ENCODE measurements at places on chromosomes 1 and 21.

DNA sequence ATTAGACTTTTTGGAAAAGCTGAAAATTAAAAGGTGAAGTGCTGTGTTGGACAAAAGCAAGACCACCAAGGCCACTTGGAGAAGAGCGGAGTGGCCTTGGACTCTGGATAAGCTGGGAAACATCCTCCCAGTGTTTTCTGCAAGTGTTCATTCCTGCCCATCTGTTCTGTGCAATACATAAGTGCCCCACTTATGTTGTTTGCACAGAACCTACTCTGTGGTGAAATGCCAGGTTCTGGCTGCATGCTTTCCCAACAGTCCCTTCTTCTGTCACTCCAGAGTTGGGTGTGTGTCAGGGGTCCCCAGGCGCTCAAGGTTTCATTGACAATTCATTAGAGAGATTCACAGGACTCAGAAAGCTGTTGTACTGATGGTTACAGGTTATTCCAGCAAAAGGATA, 30.3 kb downstream of the NHLH2 start:
- DNase-seq, result no peak

GRCh38 chr21:40687625-40688024, 159.3 kb downstream of the DSCAM start:
- no peak for DNase-seq

- DNase-seq, result no peak
These were observed 16.9 kb upstream of the SLAMF9 start for GRCh38 chr1:159970932-159971342.

DNA sequence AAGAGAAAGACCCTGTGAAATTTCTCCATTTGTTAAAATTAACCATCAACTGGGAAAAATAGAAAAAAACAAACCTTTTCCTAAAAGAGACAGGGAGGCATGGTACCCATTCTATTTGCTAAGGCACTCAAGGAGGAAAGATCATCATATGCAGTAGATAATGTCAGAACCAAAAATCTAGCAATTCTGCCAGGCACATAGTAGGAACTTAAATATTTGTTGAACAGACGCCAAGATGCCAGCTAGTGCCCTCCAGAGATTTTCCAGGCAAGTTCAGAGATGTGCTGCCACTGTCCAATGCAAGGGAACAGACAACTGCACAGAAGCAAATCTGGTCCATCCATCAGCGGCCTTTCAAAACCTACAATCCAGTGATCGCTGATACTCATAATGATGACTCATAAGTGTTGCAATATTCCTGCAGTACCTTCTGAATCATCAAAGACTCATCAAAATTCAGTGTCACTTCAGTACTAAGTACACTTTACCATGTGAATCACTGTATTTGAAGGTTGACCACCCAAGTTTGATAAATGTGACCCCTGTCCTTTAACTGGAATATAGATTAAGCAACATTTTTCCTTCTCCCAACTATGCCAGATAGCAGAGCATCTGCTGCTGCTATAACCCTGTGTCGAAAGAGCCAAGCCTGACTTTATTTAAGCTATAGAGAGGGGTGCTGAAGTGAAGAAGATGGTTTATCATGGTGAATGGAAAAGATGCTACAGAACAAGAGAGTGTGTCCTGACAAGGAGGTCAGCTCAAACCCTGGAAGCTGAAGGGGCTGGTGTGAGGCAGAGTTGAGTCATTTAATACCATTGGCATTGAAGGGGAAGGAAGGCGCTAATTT, 99.1 kb downstream of the MT1HL1 start:
- DNase-seq, result no peak

- no peak for DNase-seq
These were observed 44.7 kb upstream of the LRP8 start for GRCh38 chr1:53372501-53372951.

- no peak for DNase-seq
These were observed 341.0 kb upstream of the USP24 start for GRCh38 chr1:55555956-55556725.

DNA sequence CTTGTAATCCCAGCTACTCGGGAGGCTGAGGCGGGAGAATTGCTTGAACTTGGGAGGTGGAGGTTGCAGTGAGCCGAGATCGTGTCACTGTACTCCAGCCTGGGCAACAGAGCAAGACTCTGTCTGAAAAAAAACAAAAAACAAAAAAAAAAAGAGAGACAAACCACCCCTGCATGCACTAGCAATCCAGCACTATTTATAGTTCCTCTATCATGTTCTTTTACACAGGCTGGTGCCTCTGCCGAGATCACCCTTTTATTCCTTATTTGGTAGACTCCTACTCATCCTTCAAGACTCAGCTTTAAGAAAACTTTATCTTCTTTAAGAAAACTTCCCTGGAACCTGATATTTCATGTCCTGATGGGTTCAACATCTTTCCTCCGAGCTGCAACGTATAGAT, 10.8 kb downstream of the FMO5 start:
- no peak for DNase-seq

- no peak for DNase-seq
These were observed 211.1 kb upstream of the FAM78B start for GRCh38 chr1:166377896-166378295.

- DNase-seq, result no peak
These were observed 9.0 kb downstream of the DYNLT5 start for GRCh38 chr1:66761221-66761620.

GRCh38 chr1:24673341-24673740, 30.2 kb downstream of the SRRM1 start:
- DNase-seq, result no peak

DNA sequence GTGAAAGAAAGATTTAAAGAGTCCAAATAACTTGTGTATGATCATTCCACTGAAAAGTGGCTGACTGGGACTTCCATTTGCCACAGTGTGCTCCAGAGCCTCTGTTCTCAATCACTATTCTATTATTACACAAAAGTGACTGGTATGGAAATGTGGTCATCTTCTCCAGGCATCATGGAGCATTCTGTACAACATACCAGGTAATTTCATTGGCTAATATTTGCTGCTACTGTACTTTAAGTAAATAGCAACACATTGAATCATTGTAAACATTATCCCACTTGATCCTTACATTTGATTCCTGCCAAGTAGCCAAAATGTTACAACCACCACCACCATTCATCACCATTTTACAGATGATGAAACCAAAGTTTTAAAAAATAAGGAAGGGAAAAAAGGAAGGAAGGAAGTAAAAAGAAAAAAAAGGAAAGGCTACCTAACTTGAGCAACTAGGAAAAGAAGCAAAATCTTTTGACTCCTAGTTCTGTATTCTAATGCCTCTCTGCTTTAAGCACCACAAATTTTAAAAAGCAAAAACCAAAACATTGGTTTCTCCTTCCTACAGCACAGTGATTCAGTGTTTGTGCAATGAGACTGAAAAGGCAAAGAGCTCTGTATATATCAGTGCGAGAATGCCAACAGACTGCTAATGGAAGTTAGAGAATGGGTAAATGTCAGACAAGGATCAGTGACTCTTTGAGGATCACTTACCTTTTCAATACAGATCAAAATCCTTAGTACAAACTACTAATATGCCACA, 361.4 kb upstream of the PTBP2 start:
- DNase-seq, result no peak

DNA sequence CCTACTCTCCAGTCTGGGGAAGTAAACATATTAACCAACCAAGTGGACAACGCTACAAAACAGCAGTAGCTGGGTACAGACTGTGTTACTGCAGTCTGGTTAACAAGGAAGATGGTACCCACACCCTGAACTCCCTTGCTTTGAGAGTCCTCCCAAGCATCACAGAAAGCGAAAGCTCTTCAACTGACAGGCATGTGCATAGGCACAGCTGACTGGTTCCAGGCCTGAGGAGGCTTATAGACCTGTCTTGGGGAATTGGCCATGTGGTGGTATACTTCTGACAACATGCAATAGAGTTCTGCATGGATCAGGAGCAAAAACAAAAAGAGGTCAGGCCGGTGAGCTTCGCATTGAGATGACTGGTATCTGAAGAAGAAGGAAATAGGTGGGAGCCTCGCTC, 17.4 kb downstream of the LMX1A start:
- no peak for DNase-seq

DNA sequence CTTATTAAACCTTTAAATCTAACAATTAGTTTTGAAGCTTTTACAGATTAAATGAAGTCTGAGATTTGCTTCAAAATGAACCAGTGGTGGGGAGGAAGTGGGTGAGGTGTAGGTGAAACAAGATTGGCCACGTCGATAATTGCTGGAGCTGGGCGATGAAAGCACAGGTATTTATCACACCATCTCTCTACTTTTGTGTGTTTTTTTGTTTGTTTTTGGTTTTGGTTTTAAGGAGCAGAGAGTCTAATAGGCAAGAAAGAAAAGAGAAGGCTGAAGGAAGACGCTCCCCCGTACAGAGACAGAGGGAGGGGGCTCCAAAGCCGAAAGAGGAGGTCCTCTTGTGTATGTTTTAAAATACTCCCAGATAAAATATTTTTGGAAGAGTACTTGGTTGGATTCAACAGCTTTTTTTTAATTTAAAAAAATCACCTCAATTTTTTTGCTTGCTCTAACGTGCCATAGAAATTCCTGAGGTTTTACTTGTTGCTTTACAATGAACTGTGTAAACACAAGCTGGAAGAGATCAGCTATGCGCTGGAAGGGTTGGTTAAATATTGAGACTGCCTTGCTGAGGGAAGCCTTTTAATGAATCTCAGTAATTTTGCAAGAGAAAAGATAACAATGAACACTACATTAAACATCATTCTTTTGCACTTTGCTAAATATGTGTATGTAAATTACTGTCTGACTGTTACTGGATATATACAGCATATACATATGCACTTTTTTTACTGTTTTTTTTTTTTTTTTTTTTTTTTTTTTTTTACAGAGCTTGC, 6.7 kb upstream of the LGALS8 start:
- DNase-seq, result no peak

DNA sequence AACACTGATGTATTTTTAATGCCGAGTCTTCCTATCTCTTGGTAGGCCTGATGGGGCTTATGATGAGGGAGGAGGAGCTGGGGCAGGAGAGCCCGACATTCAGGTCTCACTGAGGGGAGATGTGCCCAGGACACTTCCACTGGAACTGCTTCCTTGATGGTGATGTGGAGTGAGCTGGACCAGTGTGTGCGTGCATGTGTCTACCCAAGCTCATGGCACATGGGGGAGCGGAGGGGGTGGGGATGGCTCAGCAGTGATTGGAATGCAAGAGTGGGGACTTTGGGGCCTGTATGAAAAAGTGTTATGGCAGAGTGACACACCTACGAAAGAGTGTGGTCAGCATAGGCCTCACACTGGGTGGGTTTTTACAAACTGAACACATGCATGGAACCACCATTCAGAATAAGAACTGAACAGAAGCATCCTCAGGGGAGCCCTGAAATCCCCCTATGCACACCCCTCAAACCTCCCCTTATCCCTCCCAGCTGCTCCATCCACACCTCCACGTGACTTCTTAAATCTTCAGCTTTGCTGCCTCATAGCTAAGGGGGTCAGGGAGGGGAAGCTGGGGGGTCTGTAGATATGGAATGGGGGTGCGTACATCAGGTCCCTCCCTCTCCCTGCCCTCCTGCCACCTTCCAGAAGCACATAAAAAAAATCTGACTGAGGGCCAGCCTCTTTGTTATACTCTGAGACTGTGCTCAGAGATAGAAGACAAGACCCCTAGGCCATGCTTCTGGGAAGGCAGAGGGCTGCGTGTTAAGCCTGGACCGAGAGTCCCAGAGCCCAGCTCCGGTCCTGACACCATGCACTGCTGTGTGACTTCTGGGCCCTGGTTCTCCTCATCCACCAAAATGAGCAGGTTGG, 11.6 kb downstream of the IL6R start:
- no peak for DNase-seq

GRCh38 chr1:14220324-14220723, 378.2 kb upstream of the KAZN start:
- DNase-seq, result no peak

DNA sequence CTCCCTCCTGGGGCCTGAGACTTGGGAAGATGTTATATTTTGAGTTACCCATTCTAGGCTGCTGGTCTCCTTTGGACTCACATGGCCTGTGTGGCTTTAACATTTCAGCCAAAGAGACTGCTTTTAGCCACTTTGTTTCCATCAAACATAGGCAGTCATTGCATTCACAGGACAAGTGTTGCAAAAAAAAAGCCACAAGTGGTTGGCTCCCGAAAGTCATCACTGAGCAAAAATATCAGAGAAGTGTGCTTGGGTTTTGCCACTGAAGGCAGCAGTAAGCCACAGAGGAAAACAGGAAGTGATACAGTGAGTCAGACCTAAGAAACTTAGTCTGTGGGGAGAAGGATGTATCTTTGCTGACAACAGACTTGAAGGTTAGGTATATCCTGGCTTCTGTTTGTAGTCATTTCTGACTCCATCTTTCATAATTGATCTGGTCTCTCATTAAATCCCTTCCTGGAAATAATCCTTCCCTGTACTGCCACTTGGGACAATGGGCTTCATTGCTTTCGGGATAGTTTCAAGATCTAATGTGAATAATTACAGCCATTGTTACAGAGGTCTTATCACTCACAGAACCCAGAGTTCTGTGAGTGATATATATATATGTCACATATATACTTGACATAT, 80.9 kb downstream of the COLGALT2 start:
- no peak for DNase-seq

DNA sequence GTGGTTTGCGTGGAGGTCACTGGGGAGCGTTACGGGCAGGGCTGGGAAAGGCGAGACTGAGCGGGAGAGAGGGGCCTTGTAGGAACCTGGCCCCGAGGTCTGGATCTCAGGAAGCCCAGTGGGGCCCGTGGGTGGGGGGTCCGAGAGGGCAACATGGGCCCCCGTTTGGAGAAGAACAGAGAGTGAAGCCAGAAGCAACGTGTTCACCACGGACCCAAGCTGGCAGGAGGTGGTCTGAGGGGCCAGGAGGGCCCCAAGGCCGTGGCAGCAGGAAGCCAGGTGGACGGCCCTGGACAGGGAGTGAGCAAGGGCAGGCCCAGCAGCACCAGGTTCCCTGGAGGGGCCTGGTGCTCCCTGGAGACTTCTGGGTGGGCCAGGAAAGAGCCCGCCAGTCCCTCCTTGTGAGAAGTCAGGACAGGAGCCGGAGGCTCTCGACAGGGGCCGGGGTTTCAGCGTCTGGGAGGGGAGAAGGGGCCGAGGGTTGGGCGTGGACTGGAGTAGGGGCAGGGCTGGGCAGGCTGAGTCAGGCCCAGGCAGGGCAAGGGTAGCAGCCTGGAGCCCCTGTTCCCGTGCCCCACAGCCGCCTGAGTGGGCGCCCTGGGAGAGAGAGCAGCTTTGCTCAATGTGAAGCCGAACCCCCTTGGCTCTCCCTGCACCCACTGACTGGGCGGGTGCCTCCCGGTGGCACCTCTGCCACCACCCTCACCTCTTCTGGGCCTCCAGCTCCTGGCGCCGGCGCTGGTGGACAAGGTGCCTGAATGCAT, 33.5 kb downstream of the CFAP74 start:
- DNase-seq, result no peak

All from putamen (tissue), 1 donor.